ENCODE measurements at places on chromosomes 5 and 9.

GRCh38 chr5:16757146-16757545 lies 140.3 kb upstream of the RETREG1 start:
- DNase-seq = no peak

DNA sequence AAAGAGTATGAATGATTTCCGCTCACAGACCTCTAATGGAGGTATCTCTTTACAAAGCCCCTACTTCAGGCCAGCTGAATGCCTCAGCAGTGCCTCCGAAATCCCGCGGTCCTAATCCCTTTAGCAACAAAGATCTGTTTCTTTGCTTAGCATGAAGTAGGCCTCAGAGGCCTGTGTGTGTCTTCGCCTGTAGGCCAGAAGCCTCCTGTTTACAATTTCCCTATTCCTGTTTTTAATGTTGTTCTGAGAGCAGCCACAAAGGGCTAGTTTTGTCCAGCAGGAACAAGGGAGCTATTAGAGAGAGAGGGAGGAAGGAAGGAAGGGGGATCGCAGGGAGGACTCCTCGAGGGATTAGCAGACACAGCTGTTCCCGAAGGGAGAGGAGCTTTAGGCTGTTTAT lies 166.4 kb upstream of the SPRY4 start:
- no peak for DNase-seq

GRCh38 chr5:12016159-12016746 lies 112.0 kb upstream of the CTNND2 start:
- peak; percentile 6 for DNase-seq

GRCh38 chr9:35730486-35730854 lies 1.5 kb downstream of the TLN1 start:
- DNase-seq = no peak

GRCh38 chr5:139998837-139999236 lies 44.3 kb downstream of the NRG2 start:
- DNase-seq = no peak

- no peak for DNase-seq
Observed at GRCh38 chr5:151214614-151215545, 9.0 kb downstream of the CCDC69 start.

DNA sequence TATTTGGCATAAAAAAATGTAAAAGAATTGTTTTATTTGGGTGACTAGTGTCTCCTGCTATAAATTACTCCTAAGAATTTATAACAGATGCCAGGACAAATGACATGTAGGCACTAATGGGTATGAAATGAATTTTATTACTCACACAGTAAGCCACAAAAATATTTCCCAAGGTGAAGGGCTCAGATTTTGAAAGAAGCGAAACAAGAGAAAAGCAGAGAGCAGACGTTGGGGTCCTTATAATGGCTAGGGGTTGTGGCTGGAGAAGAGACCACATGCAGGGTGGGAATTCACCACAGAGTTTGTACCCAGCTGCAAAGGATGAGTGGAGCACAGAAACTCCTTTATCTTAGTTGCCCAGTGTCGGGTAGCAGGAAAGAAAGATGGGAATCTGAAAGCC lies 45.0 kb upstream of the PRR16 start:
- no peak for DNase-seq

GRCh38 chr5:15009420-15009819 lies 137.8 kb upstream of the ANKH start:
- DNase-seq = no peak

DNA sequence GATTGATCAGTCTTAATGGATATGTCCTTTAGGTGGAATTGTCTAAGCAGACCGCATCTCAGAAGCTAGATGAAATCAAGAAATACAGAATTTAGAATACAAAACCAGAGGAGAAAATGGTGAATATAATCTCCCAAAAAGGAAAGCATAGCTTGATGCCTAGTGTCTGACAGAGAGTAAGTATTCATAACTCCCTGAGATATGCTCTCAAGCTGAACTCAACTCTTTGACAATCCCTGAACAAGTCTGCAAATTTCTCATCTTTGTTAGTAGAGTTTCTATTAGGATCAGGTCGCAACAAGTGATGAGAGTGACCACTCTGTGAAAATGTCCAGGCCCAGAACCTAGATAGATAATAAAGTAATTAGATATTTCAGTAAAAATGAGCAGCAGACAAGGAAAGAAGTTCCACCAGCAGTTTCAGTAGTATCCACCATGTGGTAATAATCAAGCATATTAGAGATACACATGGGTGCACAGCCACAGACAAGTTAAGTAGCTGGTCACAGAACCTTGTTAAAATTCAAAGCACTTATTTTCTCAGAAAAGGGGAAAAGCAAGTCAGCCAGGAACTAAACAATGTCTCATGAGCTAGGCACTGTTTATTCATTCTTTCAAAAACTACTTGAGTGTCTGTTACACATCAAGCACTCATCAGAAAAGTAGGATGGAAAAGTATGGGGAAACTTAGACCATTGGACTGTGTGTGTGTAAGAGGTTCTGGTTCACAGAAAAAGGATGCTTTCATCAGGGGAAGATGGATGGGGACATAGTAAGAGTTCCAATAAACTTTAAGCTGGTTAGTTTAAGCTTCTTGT lies 481.5 kb upstream of the TUSC1 start:
- DNase-seq = no peak

DNA sequence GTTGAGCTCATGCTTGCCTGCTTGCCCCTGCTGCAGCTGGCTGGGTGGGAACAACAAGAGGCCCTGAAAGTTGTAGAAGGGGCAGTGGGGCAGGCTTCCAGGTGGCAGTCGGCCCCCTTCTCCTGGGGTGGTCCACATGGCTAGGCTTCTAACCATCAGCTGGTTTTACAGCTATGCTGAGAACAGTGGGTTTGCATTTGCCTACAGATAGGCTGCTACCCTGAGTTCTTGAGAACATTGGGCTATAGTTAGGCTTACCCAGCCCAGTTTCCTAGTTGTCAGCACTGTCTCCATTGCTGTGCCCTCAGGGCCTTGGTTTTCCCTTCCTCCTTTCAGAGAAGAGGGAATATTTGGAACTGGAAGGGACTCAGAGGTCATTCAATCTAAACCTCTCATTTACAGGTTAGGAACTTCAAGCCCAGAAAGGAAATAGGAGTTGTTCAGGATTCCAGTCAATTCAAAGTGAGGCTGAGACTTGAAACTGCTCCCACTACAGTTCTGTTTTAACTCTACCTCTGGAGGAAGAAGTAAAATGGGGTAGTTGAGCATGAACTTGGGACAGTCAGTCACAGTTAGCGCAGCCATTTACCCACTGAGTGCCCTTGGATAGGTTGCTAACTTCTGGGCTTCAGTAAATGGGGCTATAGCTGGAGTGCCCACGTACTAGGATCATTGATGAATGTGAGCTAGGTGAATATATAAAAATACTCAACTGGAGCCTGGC lies 11.5 kb downstream of the LARP1 start:
- no peak for DNase-seq
